ENCODE measurements at places on chromosomes 7 and 10.

- no peak for DNase-seq
Observed at GRCh38 chr7:149573519-149573918, 75.9 kb upstream of the ZNF746 start.

DNA sequence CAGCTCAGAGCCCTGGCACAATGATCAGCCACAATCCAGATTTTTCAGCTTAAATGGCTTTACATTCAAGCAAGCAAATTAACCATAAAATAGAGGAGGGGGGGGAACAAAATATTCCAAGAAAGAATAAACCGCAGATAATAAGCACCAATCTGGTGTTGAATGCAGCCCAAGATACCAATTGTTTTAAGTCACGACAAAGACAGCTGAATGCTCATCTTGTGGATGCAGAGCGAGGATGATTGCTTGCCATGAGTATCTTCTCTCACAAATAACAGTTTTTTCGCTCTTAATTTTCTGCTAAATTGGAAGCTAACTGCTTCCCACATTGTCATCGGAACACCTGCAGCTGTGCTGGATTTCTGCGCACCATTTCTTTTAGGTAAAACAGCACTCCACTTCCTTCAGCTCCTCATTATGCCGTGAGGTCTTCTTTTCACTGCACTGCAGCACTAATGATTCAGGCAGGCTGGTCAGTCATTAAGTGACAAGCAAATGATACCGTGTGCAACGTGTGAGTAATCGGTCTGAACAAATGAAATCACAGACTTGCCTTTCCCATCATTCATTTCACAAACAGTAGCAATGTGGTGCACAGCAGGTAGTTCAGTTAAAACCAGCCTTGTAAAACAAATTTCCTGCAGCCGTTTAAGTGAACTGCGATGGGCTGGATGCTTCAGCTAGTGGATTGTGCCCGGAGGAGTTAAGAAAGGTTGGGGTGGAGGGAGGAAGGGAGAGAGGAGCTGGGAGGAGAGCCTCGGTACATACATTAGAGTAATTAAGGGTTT is 106.4 kb upstream of the CDCA7L start:
- DNase-seq: no peak

GRCh38 chr7:40658729-40659128 is 523.9 kb downstream of the SUGCT start:
- no peak for DNase-seq

GRCh38 chr10:553233-553632 is 136.2 kb downstream of the DIP2C start:
- DNase-seq: no peak

DNA sequence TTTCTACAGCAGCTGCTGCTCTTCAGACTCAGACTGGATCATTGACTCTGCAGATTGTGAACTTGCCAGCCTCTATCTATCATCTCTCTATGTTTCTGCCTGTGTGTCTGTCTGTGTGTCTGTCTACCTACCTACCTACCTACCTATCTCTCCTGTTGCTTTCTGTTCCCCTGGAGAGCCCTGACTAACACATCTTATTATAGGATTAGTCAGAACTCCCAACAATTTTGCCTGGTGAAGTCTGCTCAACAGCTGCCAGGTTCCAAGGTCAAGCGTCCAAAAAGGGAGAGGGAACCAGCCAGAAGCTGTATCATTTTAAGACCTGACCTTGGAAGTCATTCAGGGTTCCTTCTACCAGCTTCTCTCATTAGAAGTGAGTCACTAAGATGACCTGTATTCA is 579.0 kb upstream of the DPP6 start:
- no peak for DNase-seq

- DNase-seq: no peak
Observed at GRCh38 chr7:54180796-54181195, 361.4 kb upstream of the VSTM2A start.

DNA sequence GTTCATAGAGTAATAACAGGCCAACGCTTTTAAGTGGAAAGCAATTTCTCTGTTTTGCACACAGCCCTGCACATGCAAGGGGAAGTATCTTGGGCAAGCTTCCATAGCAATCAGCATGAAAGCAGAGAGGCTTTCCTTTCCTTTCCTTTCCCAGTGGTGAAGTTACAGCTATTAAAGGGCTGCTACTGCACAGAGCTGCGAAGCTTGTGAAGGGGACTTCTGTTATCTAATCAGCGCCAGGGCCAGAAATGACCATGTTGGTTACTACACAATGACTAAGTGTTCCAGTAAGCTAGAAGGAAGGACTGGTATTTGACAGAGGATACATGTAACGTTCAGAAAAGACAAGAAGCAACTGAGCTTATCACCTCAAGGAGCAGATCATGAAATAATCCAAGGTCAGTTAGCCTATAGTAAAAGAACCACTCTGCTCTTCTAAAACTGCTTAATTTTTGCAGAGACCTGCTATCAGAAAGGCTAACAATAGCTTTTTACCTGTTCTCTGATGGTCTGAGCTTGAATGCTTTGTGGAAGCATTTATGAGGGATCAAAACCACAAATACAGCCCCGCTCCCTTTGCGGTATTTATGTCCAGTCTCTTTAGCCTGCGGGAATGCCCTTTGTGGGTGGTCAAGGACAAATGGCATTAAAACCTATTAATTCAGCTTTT is 45.9 kb downstream of the SGMS1 start:
- no peak for DNase-seq

DNA sequence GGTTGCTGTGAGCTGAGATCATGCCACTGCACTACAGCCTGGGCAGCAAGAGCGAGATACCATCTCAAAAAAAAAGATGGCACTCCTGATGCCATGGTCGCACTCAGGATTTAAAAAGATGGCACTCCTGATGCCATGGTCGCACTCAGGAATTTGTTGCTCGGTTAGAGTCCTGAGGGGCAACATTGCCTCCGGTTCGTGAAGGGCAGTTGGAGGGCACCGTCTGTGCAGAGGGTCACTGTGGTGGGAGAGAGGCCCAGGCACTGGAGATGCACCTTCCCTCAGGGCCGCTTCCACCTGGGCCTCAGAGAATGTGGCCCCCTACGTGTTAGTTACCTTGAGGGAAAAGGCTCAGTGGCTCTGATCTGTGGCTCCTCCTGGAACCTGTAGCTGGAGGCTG is 18.3 kb downstream of the GTPBP4 start:
- DNase-seq: no peak

DNA sequence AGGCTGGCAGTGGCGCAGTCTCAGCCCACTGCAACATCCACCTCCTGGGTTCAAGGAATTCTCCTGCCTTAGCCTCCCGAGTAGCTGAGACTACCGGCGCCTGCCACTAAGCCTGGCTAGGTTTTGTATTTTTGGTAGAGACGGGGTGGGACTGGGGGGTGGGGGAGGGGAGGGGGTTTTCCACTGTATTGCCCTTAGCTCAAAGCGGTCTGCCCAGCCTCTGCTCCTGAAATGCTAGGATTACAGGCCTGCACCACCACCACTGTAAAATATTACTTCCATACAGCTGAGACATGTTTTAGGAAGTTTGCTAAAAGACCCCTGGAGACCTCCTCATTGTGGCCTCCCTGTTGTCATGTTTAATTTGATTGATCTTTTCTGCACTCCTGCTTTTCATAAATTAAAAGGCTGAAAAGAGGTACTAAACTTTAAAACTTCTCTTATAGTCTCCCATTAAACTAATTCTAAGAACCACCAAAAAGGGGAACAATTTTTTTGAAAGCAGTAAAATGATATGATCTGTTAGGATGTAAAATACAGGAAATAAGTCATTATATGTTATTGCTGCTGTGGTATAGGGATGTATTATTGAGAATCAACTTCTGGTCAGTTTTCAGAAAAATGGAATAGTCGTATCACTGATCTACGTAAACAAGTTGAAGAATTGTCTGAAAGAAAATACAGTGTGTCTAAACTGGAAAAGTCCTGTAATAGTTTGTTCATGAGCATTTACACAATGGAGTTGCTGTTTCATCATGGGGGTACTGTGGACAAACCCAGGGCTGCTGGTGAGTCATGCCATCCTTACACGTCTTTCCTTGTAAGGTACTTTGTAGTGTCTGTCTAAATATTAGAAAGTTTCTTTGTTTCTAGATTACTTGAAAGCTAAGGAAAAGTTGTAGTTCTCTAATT is 72.9 kb upstream of the TMEM248 start:
- no peak for DNase-seq

DNA sequence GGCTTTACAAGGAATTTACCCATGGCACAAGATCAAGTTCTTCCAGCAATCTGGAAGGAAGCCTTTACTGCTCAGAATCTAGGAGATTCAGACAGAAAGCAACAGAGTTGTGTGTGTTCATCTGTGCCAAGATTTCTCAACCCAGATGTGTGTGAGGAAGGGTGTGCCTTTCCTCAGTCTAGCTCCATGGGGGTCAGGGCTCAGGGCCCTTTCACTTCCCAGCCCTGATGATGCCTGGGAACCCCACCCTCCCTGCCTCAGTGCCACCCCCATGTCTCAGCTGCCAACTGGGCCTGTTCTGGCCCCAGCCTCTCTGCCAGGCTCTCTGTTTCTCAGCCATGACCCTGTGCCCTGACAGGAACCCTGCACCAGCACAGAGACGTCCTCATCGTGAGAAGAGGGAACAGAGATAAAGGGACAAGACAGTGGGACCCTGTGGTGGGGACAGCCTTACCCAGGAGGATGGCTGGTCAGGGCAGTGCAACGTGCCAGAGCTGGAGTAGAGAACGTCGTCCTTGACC is 102.0 kb downstream of the VIPR2 start:
- no peak for DNase-seq

DNA sequence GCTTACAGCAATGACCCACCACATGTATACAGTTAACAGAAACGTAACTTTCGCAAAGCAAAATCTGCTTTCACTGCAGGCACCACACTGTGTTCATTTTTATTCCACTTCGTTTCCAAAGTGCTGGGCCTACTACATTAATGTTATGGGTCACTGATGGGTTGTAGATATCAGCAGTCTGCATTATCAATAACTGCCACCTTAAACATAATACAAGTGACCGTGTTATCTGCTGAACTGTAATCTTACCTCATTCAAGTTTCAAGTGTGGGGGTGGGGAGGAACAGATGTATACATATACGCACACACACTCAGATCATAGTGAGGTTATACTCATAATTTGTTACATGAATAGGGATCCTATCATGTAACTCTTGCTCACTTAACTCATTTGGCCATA is 21.1 kb downstream of the RNF32 start:
- no peak for DNase-seq

GRCh38 chr7:768881-769504 is 41.9 kb upstream of the PRKAR1B start:
- DNase-seq: no peak

- DNase-seq: no peak
Observed at GRCh38 chr10:11046776-11047160, 29.1 kb downstream of the CELF2 start.

DNA sequence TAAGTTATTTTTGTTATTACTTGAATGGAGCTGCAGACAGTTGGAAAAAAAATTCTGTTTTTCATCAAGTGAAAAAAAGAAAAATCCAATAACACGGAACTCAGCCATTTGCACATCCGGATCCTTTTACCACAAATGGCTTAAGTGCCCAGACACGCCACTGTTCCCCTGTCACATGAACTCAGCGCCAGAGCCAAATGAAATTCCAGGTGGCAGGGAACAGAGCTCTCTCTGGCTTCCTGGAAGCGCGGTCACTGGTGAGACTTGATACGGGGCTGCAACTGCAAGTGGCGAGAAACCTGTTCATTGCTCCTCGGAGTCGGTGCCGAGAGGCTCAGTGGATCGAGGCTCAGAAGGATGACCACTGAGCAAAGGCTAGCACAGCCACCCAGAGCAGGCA is 60.8 kb upstream of the NPTX2 start:
- DNase-seq: no peak

DNA sequence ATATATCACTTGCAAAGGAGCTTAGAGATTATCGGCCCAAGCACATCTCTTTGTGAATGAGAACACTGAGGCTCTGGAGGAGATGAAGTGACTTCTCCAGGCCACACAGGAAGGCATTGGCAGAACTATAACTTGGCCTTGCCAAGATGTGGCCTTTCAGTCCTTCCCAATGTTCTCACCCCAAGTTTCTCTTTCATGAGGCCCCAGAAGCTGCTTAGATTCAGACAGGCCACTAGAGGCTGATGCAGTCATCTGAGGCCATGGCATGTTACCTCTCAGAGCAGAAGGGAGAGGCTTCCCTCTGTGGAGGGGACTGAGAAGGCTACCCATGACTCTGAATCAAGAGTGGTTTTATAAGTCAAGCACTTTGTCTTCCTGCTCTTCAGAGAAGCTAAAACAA is 1003.7 kb downstream of the LRMDA start:
- DNase-seq: no peak

DNA sequence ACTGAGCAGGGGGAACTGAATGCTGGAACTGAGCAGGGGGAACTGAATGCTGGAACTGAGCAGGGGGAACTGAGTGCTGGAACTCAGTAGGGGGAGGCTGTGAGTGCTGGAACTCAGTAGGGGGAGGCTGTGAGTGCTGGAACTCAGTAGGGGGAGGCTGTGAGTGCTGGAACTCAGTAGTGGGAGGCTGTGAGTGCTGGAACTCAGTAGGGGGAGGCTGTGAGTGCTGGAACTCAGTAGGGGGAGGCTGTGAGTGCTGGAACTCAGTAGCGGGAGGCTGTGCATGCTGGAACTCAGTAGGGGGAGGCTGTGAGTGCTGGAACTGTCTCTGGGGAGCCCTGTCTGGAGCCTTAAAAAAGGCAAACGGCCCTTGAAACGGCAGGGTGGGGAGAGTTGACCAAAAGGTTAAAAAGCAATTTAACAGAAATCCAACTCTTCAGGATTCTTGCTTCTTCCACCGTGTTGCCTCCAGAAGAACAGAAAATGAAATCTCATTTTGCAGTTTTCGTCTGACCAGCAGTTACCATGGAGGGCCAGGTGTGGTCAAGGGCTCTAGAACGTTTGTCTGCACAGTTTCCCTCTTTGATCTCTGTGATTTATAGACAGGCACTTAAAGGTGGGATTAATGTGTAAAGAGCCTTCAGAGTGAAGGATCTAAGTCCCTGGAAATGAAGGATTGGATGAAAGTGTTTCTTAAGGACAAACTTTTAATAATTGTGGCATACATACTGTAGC is 19.1 kb downstream of the DOCK1 start:
- DNase-seq: no peak

GRCh38 chr7:3673524-3673923 is 372.5 kb downstream of the SDK1 start:
- DNase-seq: no peak

GRCh38 chr10:76251841-76252671 is 820.6 kb downstream of the LRMDA start:
- no peak for DNase-seq

DNA sequence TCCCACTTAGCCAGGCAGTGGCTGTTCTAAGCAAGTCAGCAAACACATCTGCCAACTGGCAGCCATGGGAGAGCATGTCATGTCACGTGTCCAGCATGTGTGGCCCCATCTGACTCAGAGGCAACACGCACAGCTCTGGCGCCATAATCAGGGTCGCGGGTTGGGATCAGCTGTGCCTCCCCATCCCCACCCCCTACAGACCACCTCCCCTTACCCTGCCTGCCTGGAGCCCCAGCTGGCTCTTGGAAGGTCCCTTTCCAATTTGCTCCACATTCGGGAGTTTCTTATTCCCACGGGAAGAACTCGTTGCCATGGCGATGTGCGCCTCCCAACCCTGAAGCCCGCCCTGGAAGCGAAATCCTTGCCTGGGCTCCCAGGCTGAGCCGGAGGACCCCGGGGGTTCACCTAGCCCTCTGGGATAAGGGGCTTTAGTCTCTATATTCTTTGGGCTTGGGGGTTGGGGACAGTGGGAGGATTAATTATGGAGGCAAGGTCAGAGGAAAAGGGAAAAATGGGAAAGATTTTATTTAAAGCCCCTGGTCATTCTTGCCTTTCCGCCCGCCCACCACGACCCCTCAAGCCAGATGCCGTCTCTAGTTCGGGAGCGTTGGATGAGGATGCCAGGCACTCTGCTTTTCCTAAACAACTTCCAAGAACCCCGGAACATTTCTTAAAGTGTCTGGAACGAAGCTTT is 283.7 kb downstream of the ZEB1 start:
- no peak for DNase-seq
